Neural crest cell (in vitro differentiated cells): ENCODE measurements at places on chromosomes 2 and 18.

DNA sequence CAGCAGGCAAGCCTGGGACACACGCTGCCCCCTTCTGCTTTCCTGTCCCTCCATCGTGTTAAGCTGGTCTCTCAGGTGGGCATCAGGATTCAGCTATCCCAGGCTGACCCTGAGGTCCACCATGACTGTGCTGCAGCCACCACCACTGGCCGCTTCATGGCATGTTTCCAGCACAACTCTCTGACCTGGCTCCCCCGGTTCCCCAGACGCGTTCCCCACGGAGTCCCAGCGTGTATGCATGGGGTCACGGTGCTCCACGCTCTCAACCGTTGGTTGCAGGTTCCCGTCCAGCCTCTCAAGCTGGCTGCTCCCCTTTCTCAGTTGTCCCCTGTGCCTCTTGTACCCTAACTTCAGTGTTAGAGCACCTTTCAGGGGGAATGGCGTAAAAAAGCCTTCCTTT lies 20.3 kb downstream of the HPCAL1 start:
- no peak for DNase-seq

DNA sequence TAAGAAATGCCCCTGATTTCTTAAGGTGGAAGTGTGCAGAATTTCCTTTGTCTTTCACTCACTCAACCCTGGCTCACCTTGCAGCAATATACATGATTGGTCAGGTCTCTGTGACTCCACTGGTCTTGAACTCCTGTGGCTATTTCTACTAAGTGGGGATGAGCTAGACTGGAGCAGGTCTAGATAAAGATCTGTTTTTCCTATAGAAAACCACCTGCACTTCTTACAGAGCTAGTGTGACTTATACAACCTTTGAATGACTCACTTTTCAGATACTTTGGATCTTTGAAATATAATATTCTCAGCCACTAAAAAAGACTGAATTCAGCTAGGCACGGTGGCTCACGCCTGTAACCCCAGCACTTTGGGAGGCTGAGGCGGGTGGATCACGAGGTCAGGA lies 98.5 kb upstream of the KCTD1 start:
- DNase-seq = no peak

- DNase-seq = no peak
Measured at GRCh38 chr2:157173740-157174184, 83.7 kb upstream of the GALNT5 start.

GRCh38 chr2:240387325-240387668 lies 48.2 kb upstream of the GPC1 start:
- DNase-seq = no peak

GRCh38 chr2:158936978-158937377 lies 31.5 kb upstream of the TANC1 start:
- no peak for DNase-seq

GRCh38 chr18:10135302-10135926 lies 221.6 kb downstream of the VAPA start:
- DNase-seq = no peak

DNA sequence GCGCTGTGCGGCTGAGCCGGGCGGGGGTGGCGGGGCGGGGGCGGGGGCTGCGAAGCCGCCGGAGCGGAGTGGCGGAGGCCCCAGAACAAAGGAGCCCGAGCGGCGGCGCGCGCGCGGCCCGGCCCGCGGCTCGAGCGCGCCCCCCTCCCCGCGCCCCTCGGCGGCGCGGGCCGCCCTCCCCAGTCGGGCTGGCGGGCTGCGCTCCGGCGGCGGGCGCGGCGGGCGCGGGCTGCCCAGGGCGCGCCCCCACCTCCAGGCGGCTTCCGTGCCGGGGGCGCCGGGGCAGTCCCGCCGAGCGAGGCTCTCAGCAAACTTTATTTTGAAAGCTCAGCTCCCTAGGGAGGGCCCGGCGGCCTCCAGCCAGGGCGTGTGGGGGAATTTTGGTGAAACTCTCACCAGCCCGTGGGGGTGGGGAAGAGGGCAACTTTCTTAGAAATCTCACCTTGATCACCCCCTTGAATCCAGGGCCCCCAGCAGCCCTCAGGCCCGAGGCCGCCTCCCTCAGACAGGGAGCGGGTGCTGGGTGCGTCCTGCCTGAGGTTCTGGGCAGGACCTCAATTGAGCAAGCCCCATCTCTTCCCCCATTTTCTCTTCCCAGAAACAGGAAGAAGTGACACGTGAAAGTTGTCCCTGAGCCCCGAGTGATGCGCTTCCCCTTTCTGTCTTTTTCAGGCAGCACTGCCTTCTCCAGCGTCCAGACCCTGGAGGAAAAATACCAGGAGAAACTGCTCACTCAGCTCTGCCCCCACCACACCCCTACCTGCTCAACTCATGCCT lies 786 bp downstream of the TET3 start:
- DNase-seq = peak; percentile 25

- no peak for DNase-seq
Measured at GRCh38 chr2:63962186-63962585, 57.0 kb downstream of the VPS54 start.

DNA sequence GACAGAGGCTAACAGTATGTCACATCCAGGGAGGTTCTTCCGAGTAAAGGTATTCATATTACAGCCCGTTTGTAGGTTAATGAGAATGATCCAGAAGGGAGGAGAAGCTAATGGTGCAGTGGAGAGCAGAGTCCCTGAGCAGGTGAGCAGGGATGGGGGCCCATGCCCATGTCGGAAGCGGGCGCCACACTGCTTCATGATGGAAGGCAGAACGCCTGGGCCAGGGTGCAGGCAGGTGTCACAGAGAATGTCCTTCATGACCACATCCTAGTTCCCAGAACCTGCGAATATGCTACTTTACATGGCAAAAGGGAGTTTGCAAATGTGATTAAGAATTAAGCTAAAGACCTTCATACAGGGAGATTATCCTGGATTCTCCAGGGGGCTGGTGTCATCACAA lies 4.0 kb downstream of the HES6 start:
- no peak for DNase-seq

GRCh38 chr2:127044165-127044718 lies 62.7 kb downstream of the BIN1 start:
- no peak for DNase-seq

DNA sequence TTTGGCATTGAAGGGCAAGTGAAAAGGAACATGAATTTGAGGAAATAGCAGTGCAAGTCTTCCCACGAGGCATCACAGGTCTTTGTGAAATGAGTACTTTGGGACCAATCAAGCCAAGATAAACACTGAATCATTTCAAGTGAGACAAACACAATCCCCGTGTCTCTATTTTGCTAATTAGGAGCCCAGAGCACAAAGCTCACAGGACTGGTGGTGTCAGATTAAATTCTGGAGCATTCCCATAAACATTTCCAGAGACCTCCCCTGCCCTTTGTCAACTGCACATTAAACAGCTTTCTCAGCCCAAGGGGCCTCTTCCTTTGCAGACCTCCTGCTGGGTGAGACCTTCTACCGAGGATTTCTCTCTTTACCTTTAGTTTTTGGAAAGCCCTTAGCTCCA lies 50.7 kb downstream of the DAPL1 start:
- no peak for DNase-seq

- no peak for DNase-seq
Measured at GRCh38 chr2:14492920-14493503, 139.5 kb upstream of the LRATD1 start.

DNA sequence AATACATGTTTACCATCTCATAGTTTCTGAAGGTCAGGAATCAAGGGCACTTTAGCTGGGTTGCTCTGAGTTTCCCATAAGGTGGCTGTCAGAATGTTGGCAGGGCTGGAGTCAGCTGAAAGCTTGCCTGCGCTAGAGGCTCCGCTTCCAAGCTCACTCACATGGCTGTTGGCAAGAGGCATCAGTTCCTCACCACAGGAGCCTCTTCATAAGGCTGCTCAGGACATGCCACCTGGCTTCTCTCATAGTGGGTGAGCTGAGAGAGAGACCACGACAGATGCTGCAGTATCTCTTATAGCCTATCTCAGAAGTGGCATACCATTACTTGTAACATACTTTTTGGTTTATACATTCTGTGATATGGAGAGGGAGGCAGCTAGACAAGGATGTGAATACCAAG lies 7.2 kb downstream of the HADHB start:
- DNase-seq = no peak
